ENCODE measurements at places on chromosomes 7 and 10. TPM values are rescaled to one million over a fixed set of nuclear protein-coding genes. Genes with fewer than 3 reads are reported as not detected.

The CYP2C8 gene
- total RNA-seq: not detected

The NCF1 gene
- under 0.01 TPM for total RNA-seq

The ECD gene
- total RNA-seq: 20.8 TPM

The MTPN gene
- total RNA-seq: 115 TPM

The FANK1 gene
- total RNA-seq: 10.0 TPM

The ZNF804B gene
- total RNA-seq: not detected

The PTPRZ1 gene
- total RNA-seq: not detected

The SPACDR gene
- 0.14 TPM for total RNA-seq

The TMEM176A gene
- total RNA-seq: 1.1 TPM

The OPN1SW gene
- not detected for total RNA-seq

The LZTS2 gene
- 43.4 TPM for total RNA-seq

The ZNF503 gene
- 4.7 TPM for total RNA-seq

The HOXA6 gene
- 4.4 TPM for total RNA-seq

The ZP3 gene
- total RNA-seq: 2.1 TPM

The NUTM2A gene
- total RNA-seq: 0.28 TPM

The PLCE1 gene
- 0.55 TPM for total RNA-seq

The RBM20 gene
- under 0.01 TPM for total RNA-seq

The SMURF1 gene
- 17.8 TPM for total RNA-seq

The SPDYE11 gene
- total RNA-seq: not detected

The GRB10 gene
- total RNA-seq: 28.8 TPM

The COBL gene
- total RNA-seq: 0.09 TPM

The NEUROG3 gene
- total RNA-seq: not detected

The RNF133 gene
- total RNA-seq: 0.14 TPM

The CTAGE4 gene
- 0.28 TPM for total RNA-seq

The CFAP58 gene
- total RNA-seq: 1.3 TPM

The SLC35G1 gene
- total RNA-seq: 3.7 TPM

The MAT1A gene
- total RNA-seq: not detected

The FKBP6 gene
- total RNA-seq: not detected

The THSD7A gene
- 0.55 TPM for total RNA-seq

The MRPL32 gene
- total RNA-seq: 59.8 TPM

The ITPRID1 gene
- not detected for total RNA-seq

The ARPC1A gene
- total RNA-seq: 203 TPM

The SVIL gene
- 47.6 TPM for total RNA-seq

The ZNF25 gene
- total RNA-seq: 14.9 TPM
